Activated CD8-positive, alpha-beta memory T cell treated with anti-CD3 and anti-CD28 coated beads, Interleukin-2, amount 10 ng/mL, durations not matched to agents 7 days and 5 days (primary cell): ENCODE measurements at places on chromosomes 13 and 19. TPM values are rescaled to one million over a fixed set of nuclear protein-coding genes. Genes with fewer than 3 reads are reported as not detected.

DNA sequence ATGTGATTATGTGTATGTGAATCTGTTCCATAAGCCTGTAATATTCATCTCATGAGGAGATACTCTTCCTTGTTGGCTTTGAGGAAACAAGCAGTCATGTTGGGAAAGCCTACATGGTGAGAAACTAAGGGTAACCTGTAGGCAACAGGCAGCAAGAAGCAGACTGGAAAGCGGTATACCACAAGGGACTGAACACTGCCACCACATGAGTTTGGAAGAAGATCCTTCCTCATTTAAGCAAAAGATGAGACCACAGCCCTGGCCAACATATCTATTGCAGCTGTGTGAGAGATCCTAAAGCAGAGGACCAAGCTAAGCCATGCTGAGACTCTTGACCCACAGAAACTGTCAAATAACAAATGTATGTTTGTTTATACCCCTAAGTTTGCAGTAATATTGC lies 134.8 kb downstream of the B3GLCT start:
- no peaks in the 10 kb centered on the region for H3K4me1 ChIP-seq
- no peaks in the 10 kb centered on the region for H3K36me3 ChIP-seq
- no peak for DNase-seq
- no peak overlapping the region for H3K4me3 ChIP-seq

- H3K27me3 ChIP-seq = no peaks in the 10 kb centered on the region
- H3K36me3 ChIP-seq = no peaks in the 10 kb centered on the region
- H3K4me1 ChIP-seq = peaks cover 14% of the 10 kb centered on the region
- DNase-seq = no peak
- no peak overlapping the region for H3K4me3 ChIP-seq
These were observed 395.6 kb downstream of the KLF12 start for GRCh38 chr13:73738626-73739025.

GRCh38 chr13:54366728-54367127 lies 1338.1 kb downstream of the OLFM4 start:
- no peaks in the 10 kb centered on the region for H3K27me3 ChIP-seq
- H3K36me3 ChIP-seq = no peaks in the 10 kb centered on the region
- DNase-seq = no peak
- no peak overlapping the region for H3K27ac ChIP-seq

DNA sequence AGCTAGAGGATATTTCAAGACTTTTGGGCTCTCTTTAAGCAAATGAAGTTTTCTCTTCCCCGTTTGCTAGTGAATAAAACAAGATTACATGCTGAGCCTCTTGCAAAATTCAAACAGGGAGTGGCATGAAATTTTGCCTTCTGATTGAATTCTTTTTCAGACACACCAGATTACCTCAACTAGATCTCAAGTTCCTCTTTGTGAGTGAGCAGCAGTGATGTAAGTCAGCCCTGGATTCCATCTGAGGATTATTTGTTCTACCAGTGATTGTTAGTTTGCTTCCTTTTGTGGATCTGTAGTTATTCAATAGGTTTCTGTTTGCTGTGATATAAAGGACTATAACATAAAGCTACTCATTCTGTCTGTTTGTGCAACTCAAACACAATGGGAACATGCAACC lies 407.7 kb downstream of the LMO7 start:
- no peak for DNase-seq
- no peaks in the 10 kb centered on the region for H3K36me3 ChIP-seq
- H3K27ac ChIP-seq = no peak overlapping the region
- no peaks in the 10 kb centered on the region for H3K4me1 ChIP-seq
- no peak overlapping the region for H3K4me3 ChIP-seq
- no peaks in the 10 kb centered on the region for H3K27me3 ChIP-seq

DNA sequence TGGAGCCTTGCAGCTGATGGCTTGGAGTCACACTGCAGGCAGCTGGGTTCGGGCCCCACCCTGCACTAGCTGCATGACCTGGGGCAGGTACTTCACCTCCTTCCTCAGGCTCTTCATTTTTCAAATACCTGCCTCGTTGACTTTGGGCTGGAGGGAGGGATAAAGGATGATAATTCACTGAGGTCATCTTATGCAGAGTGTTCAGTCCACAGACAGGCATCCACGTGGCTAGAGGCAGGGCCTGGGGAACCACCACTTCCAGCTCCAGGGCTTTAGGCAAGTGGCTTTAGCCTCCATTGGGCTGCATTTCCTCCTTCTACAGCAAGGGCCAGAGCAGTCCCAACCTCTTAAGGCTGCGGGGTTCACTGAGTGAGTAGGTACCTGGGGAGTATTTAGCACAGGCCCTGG lies 84.8 kb downstream of the SIPA1L3 start:
- H3K36me3 ChIP-seq = no peaks in the 10 kb centered on the region
- H3K27me3 ChIP-seq = no peaks in the 10 kb centered on the region
- H3K27ac ChIP-seq = no peak overlapping the region
- no peak overlapping the region for H3K4me3 ChIP-seq

- no peak overlapping the region for H3K27ac ChIP-seq
- no peaks in the 10 kb centered on the region for H3K4me1 ChIP-seq
- no peaks in the 10 kb centered on the region for H3K36me3 ChIP-seq
- peak; percentile 48 for DNase-seq
- H3K4me3 ChIP-seq = no peak overlapping the region
These were observed 28.7 kb upstream of the KCTD15 start for GRCh38 chr19:33767898-33768413.

DNA sequence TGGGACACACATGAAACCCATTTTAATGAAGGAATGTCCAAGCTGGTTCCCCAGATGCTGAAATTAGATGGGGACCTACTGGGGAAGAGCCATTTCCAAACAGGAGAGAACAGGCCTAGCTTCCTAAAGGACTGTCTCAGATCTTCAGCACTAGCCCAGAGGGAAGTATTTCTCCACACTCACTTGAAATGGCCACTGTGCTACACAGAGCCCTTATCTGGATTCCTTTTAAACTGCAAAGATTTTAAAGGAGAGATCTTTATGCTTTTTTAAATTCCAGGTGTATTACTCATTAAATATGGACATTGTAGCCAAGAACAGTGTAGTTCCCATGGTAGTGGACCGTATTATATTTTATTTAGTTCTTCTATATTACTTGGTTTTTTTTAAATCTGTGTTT lies 255.3 kb downstream of the SHISA2 start:
- H3K27me3 ChIP-seq = peaks cover 7% of the 10 kb centered on the region
- H3K4me1 ChIP-seq = no peaks in the 10 kb centered on the region
- H3K4me3 ChIP-seq = no peak overlapping the region
- H3K27ac ChIP-seq = no peak overlapping the region

DNA sequence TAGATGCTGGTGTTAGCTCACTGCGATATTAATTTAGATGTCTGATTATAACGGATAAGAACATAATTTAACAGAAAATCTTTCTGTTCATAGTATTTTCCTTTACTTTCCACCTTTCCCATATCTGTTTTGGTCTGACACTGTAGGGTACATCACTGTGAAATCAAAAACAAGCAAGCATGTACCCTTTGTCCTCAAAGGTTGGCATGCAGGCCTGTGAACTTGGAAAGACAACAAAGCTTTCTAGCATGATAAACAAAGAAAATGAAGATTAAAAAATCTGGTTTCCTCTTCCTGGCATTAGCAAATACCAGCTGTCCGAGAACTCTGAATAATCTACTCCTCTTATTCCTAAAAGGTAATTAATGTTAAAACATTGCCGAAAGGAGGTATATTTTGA lies 31.6 kb downstream of the THSD1 start:
- H3K27me3 ChIP-seq = no peaks in the 10 kb centered on the region
- no peaks in the 10 kb centered on the region for H3K4me1 ChIP-seq

ZSCAN22 gene
- 6.3 TPM for total RNA-seq

CYP4F11 gene
- total RNA-seq = not detected
